ENCODE measurements at places on chromosomes 5 and 9.

GRCh38 chr9:15272377-15272928 lies 34.6 kb downstream of the TTC39B start:
- DNase-seq: no peak

GRCh38 chr5:29150840-29151239 lies 2042.6 kb upstream of the CDH6 start:
- peak; percentile 55 for DNase-seq

DNA sequence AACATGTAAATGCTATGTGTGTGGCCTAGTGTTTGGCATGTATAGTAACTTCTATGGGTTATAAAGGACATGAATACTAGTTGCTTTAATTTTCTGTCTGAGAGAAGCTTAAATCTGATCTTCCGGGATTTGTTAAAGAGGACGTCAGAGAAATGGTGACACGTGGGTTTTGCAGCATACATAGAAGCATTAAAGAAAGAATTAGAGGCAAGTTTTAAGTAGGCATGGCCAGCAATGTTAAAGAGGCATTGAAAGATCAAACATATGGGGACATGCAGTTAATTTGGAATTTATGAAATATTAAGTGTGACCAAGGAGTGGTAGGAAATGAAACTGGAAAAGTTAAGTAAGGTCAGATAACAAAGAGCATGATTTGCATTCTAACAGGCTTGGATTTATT lies 311.4 kb upstream of the RIOK2 start:
- no peak for DNase-seq

GRCh38 chr9:136858844-136859757 lies 7.0 kb downstream of the MAMDC4 start:
- DNase-seq: no peak

GRCh38 chr5:98813755-98814154 lies 40.3 kb downstream of the RGMB start:
- DNase-seq: no peak

GRCh38 chr9:14437354-14438231 lies 123.7 kb upstream of the NFIB start:
- no peak for DNase-seq

DNA sequence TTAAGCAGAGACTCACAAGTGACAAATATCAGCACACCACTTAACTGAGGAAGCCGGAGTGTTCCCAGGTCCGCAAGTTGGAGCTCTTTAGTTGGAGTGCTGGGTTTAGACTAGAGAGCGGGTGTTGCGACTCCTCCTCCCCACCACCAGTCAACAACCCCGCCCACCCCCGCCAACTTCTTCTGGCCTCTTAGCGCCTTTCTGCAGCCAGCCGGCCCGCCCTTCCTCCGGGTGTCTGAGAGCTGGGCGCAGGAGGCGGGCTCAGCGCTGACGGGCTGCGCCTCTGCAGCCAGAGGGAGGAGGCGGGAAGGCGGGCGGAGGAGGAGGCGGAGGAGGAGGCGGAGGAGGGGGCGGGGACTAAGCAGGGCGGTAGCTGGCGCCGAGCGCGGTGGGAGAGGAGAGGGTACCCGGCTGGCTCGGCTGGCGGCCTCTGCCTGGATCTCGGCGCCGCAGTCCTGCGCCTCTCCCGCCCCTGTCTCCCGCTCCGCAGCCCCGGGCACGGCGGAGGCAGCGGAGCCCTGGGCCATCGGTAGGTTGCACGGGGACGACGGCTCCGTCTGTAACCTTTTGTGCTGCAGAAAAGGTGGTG lies at the start of gene MACIR:
MACIR (plus strand) TSS at position 396 of the 589 bp plus-strand sequence. CDS start 17,157 bp downstream, outside the sequence.
- DNase-seq: peak; percentile 90

GRCh38 chr5:78527054-78527859 lies 121.3 kb downstream of the LHFPL2 start:
- DNase-seq: no peak

GRCh38 chr5:61215996-61216395 lies 53.7 kb upstream of the SMIM15 start:
- no peak for DNase-seq

GRCh38 chr9:136711751-136712689 lies at the start of gene DIPK1B:
Gene DIPK1B (plus strand): TSS chr9:136712572. CDS start chr9:136712666, 94 bp downstream.
- no peak for DNase-seq

GRCh38 chr9:15157381-15157780 lies 149.6 kb downstream of the TTC39B start:
- DNase-seq: no peak

DNA sequence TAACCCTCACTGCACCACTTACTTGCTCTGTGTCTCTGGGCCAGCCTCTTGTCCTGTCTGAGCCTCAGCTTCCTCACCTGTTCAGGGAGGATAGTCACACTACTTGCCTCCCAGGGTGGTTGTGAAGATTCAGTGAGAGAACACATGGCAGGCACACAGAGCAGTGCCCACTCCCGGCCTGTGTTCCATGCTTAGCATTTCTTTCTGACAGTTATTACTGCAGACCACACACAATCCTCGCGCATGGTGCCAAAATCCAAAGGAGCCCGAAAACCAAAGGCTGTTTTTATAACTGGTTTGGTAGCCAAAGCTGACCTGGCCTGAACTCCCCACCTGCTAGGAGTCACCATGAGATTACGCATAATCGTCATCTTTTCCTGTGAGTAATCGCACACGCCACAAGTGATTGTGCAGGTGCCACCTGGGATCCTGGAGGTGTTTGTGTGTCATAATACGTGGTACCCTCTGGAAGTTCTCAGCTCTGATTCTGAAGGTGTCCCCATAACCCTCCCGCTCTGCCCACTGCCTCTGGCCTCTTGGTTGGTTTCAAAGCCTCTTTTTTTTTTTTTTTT lies 84.6 kb upstream of the FBXW11 start:
- no peak for DNase-seq

DNA sequence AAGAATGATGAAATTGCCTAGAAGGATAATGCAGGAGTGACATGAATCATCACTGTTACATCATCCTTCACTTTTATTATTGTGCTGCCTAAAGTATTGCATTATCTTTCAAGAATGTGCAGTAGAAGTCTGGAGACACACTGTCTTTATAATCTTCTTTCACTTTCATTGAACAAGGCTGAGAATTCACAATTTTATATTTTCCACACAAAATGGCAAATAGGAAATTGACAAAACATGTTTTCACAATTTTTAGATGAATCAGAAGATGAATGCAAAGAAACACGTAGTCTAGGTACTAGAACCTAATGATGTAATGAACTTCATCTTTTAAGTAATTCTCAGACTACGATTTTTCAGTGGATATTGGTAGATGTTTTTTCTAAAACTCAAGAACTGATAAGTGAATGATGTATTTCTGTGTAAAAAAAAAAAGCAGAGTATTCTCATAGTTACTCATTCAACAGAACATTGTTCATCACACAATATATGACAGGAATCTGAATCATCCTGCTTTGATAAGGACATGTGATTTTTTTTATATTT lies 131.5 kb upstream of the GRHPR start:
- no peak for DNase-seq

- DNase-seq: no peak
Measured at GRCh38 chr9:110110154-110110553, 97.8 kb downstream of the C9orf152 start.

- no peak for DNase-seq
Measured at GRCh38 chr5:83472508-83473345, 1.2 kb downstream of the VCAN start.

- DNase-seq: no peak
Measured at GRCh38 chr5:152400846-152401245, 4.2 kb downstream of the NMUR2 start.

DNA sequence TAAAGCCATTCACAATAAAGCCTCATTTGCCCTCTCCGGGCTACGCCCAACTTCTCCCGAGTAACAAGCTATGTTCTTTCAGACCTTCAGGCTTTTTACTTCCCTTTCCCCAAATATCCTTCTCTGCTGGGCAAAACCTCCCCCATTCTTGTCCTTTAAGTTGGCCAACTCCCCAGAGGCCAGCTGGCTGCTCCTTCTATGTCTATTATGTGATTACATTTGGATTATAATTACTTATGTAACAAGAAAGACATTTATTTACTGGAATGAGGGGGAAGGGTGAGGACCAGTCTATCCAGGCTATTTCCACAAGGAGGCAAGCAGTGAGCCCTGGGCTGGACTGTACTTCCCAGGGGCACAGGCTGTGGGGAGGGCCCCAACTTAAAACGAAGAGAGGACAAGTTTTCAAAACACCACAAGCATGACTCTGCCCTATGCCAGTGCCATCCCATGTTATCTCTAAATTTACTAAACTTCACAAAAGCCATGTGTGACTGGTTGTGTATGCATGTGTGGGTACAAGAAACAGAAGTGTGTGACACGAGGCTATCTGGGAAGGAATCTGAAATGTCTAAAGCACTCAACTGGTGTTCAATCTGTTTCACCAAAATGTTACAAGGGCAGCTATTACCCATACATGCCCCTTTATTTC lies 84.5 kb downstream of the GNAQ start:
- no peak for DNase-seq

- peak; percentile 31 for DNase-seq
Measured at GRCh38 chr5:31770132-31770720, 131.3 kb downstream of the PDZD2 start.

DNA sequence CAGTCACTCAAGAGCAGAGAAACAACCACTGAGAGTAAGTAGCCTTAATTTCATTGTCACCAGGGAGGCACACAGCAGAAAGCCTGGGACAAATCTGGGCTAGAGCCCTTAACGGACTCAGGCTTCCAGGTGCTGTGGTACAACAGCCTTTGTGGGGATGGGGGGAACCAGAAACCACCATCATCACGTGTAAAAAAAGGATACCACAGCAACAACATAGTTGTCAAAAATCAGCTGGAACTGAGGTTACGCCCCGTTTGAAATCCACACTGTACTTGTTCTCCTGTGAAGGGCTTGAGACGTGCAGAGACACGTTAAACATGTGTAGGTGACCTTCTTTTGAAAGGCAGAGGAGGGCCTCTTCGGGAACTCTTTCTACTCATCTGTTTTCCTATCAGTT lies 16.6 kb upstream of the PLPP1 start:
- DNase-seq: no peak

DNA sequence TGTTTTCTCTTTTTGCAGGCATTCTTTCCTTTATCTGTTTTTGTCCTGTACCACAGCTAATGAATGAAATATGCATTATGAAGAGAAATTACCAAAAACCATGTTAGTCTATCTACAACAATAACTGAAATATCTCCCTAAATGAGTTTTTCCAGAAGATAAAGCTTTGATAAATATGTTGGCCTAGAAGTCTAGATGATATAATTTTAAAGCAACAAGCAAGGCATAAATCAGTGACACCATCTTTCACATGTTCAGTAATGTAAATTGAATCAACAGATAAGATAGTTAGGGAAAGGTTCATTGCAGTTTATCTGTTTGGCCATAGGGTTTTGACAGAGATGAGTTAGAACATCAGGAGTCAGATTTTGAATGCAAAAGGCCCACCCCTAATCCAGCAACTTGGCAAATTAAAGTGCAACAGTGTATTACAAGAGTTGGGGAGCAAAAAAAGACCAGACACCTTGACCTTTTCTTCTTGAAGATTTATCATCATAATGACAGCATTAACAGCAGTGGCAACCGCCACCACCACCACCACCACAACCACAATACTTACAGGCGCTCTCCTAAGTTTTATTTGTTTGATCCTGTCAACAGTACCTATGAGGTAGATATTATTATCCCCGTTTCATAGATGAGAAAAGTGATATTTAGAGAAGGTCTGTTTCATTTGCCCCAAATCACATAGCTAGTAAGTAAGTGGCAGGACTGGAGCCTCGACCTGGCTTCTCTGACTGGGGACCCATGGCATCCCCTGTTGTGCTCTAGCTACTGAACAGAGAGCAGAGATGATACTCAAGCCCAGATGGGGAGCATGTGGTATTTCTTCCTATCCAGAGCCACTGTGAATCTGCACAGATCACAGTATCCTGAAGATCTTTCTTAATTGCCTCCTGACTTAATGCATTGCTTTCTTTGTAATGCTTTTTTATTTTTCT lies 122.8 kb upstream of the DHFR start:
- no peak for DNase-seq

- no peak for DNase-seq
Measured at GRCh38 chr5:107977550-107978071, 306.9 kb upstream of the EFNA5 start.

DNA sequence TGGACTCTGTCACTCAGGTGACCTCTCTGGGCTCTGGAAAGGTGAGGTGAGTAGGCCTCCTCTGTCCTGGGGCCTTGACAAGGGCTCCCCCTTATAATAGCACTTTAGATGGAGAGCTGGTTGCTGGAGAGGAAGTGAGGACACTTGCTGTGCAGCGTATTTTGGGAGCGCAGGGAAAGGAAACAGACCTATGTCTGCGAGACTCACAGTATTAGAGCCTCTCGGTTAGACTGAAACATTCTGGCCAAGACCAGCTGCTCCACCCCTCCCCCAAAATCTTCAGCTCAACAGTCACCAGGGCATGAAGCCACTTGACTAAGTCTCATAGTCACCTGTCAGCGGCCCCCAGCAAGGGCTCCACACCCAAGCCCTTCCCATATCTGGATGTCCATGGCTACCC lies 213.6 kb downstream of the AGTPBP1 start:
- DNase-seq: no peak

- no peak for DNase-seq
Measured at GRCh38 chr9:95055334-95055850, 262.1 kb downstream of the FANCC start.

- DNase-seq: no peak
Measured at GRCh38 chr5:141419074-141419880, 1.6 kb upstream of the PCDHGA11 start.

- DNase-seq: no peak
Measured at GRCh38 chr9:136245219-136246150, at the start of gene QSOX2. Gene QSOX2 (minus strand): TSS chr9:136245812. CDS start chr9:136245803, 9 bp downstream.

DNA sequence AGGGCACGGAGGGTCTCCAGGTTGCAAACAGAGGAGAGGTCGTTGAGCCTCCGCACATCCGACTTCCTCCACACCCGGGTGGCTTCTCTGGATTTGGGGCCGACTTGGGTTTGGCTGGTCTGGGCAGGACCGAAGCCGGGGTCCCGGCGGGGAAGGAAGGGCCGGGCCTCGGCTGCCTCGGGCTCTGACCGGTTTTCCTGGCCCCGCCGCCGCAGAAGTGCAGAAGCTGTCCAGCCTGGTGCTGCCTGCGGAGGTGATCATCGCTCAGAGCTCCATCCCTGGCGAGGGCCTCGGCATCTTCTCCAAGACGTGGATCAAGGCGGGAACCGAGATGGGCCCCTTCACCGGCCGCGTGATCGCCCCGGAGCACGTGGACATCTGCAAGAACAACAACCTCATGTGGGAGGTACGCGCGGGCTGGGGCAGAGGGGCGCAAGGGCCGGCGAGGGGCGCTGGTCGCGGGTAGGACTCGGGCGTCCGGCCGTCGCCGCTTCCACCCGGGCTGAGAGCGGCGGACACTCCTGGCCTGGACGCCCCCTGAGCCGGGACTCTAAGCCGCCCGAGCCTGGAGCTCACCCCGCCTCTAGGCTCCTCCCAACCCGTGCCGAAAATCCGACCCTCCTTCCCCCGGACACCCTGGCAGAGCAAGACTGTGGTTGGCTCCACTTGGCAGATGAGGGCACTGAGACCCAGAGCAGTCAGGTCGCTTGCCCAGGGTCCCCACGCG lies 2.2 kb downstream of the PRDM12 start:
- no peak for DNase-seq

DNA sequence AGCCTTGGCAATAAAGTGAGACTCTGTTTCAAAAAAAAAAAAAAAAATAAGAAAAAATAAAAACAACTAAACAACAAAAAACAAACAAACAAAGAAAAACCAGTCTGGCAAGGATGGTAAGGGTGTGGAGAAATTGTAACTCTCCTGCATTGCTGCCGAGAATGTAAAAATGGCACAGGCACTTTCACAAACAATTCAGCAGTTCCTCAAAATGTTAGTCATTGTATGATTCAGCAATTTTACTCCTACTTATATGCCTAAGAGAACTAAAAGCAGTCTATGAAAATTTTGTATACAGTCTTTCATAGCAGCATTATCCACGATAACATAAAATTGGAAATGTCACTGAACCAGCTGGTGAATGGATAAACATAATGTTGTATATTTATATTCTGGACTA lies 280.4 kb downstream of the CDH9 start:
- no peak for DNase-seq

All from iPS DF 6.9 (cell line).